Natural killer cell treated with Interleukin-12 subunit alpha and Interleukin-12 subunit beta and Interleukin-15 and Interleukin-18, amount 100 ng/mL, for 72 hours (primary cell): ENCODE measurements at places on chromosomes 2 and 18. TPM values are rescaled to one million over a fixed set of nuclear protein-coding genes. Genes with fewer than 3 reads are reported as not detected.

DNA sequence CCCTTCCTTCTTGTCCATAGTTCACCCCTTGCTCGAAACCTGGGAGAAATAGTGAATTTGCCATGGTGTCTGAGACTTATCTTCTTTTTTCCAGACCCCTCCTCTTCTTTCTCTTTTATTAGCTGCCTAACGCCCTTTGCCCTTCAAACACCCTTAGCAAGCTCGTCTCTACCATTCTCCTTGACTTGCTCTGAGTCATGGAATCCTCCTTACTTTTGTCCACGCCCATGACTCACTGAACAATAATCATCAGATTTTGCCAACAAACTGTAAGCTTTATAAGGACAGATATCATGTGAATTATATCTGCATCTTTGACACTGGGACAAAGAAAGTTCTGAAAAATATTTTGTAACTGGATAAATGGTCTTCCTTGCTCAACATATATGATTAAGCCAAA lies 67.1 kb upstream of the CNTNAP5 start:
- H3K4me3 ChIP-seq: no peak overlapping the region
- no peaks in the 10 kb centered on the region for H3K36me3 ChIP-seq
- no peaks in the 10 kb centered on the region for H3K27me3 ChIP-seq
- no peaks in the 10 kb centered on the region for H3K4me1 ChIP-seq
- H3K27ac ChIP-seq: no peak overlapping the region
- DNase-seq: no peak

Gene SCN1A
- not detected for total RNA-seq

Gene GREB1
- 2.2 TPM for total RNA-seq

Gene RELCH
- 38.9 TPM for total RNA-seq
